NCI-H1694 treated with DMSO at 0.1 percent for 48 hours (cell line): ENCODE measurements at places on chromosomes 4 and X.

- no peak for DNase-seq
Observed at GRCh38 chrX:78075787-78076389, 28.2 kb upstream of the PGK1 start.

DNA sequence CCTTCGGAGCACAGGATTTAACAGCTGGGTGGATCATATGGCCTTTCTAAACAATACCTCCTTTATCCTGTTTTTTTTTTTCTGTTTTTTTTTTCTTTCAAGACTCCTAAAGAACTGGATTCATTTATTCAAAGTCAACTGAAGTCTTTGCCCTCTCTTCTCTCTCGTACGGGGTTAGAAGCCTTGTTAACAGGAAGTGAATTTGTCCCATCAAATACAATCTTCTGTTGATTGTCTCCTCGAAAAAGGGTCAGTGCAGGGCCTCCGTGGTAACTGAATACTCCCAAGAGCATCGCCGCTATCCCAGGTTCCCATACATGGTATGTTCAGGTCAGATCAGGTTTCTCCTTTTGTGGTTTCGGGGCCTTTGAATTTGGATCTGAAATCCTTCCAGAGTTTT lies 1.8 kb upstream of the TMEM128 start:
- no peak for DNase-seq

- no peak for DNase-seq
Observed at GRCh38 chr4:83257811-83258210, 26.8 kb downstream of the COQ2 start.

DNA sequence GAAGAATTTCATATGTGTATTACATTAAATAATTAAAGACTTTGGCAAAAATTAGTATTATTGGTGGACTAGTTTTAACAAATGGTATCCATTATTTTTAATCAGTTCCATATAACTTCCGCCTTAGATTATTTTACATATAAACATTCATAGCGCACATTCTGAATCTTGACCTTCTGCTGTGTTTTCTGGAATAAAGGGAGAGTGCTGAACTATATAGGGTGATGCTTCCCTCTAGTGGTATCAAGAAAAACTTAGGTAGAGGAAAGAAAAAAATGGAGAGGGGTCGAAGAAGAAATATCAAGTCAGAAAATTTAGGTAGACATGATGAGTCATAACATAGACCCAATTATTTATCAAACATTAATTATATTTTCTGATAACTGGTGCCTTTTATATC lies 155.6 kb upstream of the PACRGL start:
- DNase-seq, result peak; percentile 33

DNA sequence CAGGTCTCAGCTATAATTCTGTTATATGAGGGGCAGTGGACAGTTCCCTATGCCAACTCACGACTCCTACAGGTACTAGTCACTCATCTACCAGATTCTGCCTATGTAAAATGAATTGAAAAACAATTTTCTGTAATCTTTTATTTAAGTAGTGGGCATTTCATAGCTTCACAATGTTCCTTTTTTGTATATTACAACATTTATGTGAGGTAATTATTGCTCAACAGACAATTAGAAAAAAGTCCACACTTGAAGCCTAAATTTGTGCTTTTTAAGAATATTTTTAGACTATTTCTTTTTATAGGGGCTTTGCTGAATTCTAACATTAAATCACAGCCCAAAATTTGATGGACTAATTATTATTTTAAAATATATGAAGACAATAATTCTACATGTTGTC lies 20.4 kb downstream of the EREG start:
- no peak for DNase-seq

DNA sequence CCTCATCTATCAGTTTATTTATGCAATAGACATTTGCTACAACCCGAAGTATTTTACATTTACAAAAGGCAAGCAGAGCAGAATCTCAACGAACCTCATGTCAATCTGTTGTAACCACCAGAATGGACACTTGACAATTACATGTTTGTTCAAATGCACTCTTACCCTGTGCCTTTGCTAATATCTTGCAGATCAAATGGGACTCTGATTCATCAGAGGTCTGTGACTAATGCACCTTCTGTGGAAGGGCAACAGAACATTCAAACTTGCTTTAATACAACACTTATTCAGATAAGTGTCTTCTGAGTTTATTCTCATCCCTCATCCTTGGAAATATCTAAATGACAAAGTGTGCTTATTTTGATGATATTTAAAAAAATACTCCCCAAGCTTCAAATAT lies 644.7 kb upstream of the PCDH10 start:
- no peak for DNase-seq

- no peak for DNase-seq
Observed at GRCh38 chrX:93259029-93259428, 414.3 kb downstream of the NAP1L3 start.
